A172 (cell line): ENCODE measurements at places on chromosomes 16 and 17. TPM values are rescaled to one million over a fixed set of nuclear protein-coding genes. Genes with fewer than 3 reads are reported as not detected.
A peak's percentile ranks its signal among the peaks of the same experiment; 100 is the strongest.

Gene C1QL1
- total RNA-seq, result 22.9 and 28.2 TPM in 2 replicates

Gene SYT17
- total RNA-seq, result 0.55 and 1.3 TPM in 2 replicates

Gene LDHD
- 0.65 and 2.1 TPM in 2 replicates for total RNA-seq

Gene PPY
- not detected in 2 replicates for total RNA-seq

Gene MMP2
- total RNA-seq, result 85.0 and 103 TPM in 2 replicates

Gene NEUROD2
- total RNA-seq, result not detected in 2 replicates

DNA sequence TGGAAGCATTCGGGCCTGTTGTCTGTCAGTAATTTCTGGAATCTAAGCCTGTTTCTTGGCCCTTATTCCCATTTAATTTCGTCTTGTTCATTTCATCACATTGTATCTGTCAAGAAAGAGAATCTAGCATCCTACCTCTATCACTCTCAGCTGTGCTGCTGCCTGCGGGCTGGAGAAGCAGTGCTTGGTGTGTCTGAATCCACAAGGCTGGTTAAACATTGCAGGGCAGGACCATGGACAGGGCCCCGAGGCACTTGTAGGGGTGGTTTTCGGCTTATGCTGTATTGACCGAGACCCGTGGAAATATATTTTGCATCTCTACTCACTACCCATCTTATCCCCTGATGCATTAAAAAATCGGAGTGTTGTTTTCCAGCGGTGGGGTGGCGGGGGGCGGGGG is 3.1 kb downstream of the RAB11FIP4 start:
- peak; percentile 28 for DNase-seq

DNA sequence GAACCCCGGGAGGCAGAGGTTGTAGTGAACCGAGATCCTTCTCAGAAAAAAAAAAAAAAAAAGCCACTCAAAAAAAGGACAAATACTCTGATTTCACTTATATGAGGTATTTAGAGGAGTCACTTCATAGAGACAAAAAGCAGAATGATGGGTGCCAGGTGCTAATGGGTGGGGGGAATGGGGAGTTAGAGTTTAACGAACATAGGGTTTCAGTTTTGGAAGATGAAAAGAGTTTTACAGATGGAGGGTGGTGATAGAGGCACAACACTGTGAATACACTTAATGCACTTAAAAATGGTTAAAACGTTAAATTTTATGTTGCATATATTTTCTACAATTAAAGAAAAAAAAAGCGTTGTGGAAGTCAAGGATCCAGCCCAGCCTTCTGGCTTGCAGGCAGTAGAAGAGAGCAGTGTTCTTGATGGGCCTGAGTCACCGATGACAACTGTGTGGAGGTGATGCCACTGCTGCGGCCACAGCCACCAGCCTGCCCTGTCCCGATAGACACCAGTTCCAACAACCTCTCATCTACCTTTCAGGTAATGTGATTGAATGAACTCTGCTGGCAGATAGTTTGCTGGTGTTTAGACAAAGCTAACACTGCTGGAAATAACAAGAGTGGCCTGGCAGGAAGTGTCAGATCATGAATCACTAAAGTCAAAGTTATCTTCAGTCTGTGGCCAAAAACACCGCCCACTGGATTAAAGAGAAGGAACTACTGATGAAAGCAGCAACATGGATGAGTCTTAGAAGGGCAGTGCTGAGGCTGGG is 49.9 kb upstream of the COX10 start:
- peak; percentile 78 for DNase-seq

DNA sequence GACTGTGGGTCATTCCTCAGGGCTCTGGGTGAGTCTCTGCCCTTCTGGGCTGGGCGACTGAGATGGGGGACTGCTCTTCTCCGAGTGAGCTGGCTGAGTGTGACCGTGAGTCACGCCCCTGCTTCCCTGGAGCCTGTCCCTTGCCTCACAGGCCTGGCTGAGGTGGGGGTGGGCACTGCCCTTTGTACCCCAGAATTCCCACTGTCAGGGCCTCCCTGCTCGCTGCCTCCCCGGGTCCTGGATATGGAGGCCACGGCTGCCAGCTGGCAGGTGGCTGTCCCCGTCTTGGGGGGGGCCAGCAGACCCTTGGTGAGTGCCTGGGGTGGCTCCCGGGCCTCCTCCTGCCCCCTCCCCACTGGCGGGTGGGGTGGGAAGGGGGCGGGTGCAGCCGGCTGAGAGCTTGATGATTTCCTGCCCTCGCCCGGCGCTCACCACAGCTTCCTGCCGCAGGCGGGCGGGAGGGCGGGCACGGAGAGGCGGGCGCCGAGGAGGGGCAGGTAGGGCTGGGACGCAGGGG is at the start of gene LAT:
Gene LAT (plus strand): TSS at position 434 of the 517 bp plus-strand sequence. CDS start 366 bp downstream, outside the sequence.
- DNase-seq, result peak; percentile 95

GRCh38 chr17:80740141-80740540 is 195.5 kb downstream of the RPTOR start:
- no peak for DNase-seq
